ENCODE measurements at places on chromosomes 16 and 17.

DNA sequence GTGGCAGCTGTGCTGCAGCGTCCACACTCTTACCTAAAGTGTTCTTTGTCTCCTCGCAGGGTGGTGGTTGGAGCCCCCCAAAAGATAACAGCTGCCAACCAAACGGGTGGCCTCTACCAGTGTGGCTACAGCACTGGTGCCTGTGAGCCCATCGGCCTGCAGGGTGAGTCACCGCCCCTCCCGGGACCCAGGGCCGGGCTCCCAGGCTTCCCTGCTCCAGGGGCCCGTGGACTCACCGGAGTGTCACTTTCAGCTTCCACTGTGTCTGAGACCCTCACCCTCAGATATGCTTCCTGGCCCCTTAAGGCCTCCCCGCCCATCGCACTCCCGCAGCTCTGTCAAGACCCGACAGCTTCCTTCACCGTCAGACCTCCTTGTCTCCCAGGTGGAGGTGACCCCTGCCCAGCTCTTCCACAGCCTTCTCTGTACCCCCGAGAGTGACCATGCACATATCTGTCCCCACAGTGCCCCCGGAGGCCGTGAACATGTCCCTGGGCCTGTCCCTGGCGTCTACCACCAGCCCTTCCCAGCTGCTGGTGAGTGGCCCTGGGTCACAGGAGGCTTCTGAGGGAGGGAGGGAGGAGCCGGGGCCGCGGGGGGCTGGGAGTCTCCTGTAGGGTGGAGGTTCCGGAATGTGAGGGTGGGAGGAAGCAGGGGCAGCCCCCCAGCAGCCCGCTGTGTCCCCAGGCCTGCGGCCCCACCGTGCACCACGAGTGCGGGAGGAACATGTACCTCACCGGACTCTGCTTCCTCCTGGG, 1.8 kb downstream of the ITGAX start:
- no peak for DNase-seq

DNA sequence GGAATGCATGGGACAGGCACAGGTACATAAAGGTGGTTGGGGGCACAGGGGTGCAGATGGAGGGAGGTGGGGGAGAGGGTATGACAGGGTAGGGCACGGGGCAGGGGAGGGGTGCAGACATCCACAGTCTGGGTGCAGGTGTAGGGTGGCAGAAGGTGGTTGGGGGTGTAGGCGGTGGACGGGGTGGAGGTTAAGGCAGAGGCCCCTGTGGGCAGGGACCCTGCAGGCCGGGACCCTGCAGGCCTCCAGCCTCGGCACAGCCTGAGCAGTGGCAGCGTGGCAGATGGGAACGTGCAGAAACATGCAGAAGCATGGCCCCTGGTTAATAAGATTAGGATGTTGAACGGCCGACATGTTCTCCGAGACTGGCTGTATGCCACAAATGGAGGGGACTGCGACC, 115.2 kb downstream of the RBFOX3 start:
- no peak for DNase-seq

GRCh38 chr16:30186444-30186781, 3.0 kb downstream of the CORO1A start:
- DNase-seq, result no peak

DNA sequence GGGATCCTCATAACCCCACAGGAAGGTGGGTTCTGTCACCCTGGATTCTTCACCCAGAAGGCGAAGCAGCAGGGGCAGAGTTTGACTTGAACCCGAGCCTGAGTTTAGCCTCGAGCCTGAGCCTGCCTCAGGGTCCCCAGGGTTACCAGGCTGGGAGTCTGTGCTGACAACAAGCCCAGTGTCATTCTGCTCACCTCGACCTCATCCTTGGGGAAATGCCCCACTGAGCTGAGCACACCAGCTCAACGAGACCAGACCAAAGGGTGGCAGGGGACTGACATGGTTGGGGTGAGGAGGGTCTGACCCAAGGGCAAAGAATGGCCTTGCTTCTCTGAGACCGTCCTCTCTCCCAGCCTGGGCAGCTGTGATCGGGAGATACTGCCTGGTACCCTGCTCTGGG, 20.2 kb downstream of the CACNG4 start:
- DNase-seq, result no peak

DNA sequence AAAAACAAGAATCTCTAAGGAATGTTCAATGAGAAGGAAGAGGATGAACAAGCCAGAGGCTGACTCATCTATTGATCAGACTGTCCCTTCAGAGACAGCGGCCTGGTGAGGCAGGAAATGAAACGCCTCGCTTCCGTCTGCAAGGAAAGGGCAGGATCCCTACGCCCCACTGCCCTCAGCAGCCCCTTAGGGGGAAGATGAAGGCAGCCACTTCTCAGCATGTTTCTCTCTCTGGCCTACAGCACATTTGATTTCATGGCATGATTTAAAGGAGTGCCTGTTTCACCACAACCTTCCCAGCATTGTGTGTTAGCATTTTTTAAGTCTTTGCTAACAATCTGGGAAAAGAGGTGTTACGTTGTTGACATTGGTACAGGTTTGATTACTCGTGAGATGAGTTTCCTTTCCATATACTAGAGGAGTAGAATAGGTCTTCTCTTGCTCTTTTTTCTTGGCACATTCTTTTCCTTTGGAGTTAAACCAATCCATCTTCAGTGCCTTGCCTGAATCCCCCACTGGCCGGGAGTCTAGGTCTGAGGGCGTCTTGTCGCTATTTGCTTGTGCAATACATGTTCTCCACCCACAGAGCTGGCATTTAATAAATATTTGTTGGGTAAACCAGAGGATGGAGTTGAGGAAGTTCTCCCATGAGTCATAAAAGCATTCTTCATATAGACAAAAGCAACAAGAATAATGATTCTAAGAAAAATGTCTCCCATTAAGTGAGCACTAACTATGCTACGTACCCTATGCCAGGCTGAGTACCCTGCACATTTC, 47.4 kb downstream of the RBFOX3 start:
- DNase-seq, result peak; percentile 7

GRCh38 chr17:10171581-10171981, 26.8 kb downstream of the GAS7 start:
- no peak for DNase-seq

DNA sequence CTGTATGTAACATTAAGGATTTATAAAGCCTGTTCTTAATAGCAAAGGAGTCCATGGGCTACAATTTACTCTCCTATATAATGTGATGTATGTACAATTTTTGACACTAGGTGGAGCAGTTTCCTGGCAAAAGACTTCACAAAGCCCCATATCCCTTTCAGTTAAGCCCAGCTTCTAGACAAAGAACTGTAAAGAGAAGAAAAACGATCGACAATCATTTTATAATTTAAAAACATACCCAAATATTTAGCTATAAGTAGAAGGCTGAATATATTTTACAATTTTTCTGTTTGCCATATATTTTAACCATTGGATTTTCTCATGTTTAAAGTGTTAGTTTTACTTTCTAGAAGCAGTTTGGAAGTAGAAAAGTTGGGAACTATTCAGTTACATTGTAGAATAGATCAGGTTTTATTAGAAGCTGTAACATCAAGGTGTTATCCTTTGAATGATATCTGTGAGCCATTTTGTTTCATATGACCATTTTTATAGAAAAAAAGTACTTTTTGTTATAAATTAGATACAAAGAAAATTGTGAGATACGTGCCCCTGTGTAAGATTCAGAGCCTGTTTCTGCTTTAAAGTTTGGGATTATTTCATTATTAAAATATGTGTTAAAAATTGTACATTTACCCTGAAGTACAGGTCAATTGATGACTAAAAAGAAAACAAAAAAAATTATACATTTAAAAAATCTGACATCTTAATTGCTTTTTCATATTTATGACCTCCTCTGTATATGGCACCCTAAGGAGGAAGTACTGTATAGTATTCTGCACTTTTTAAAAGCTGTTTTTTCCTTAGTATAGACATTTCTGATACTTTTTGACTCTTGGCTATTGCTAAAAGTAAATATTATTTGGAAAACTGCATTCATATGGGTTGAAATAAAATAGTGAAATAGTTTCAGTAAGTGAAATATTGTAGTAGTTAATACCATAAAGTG, 46.3 kb downstream of the VMP1 start:
- peak; percentile 85 for DNase-seq

- peak; percentile 14 for DNase-seq
Observed at GRCh38 chr17:63035271-63035670, 69.2 kb downstream of the TANC2 start.

DNA sequence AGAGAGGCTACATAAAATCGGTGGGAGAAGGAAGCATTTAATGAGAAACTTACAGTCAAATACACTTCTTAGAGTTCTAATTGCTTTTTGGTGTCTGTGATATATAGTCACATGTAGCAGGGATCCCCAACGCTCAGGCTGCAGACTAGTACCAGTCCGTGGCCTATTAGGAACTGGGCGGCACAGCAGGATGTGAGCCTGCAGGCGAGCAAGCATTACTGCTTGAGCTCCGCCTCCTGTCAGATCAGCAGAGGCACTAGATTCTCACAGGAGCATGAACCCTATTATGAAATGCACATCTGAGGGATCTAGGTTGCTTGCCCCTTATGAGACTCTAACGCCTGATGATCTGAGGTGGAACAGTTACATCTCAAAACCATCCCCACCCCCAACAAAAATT, 158.5 kb downstream of the TANC2 start:
- DNase-seq, result no peak

DNA sequence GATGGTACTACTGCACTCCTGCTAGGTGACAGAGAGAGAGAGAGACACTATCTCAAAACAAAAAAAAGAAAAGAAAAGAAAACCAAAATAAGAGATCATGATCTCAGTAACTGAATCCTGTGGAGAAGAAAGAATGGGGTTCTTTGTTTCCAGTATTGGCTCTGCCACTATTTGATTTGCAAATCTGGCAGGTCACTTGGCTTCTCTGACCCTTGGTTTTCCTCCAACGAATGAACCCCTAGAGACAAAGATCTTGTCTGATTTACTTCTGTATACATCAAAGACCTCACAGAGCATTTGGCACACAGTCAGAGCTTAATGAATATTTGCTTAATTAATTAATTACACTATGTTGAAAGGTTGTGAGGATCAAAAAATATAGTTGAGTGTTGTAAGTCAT, 47.9 kb upstream of the NLK start:
- DNase-seq, result no peak

Data from kidney glomerular epithelial cell (primary cell).